ENCODE measurements at places on chromosomes 2 and 18.

DNA sequence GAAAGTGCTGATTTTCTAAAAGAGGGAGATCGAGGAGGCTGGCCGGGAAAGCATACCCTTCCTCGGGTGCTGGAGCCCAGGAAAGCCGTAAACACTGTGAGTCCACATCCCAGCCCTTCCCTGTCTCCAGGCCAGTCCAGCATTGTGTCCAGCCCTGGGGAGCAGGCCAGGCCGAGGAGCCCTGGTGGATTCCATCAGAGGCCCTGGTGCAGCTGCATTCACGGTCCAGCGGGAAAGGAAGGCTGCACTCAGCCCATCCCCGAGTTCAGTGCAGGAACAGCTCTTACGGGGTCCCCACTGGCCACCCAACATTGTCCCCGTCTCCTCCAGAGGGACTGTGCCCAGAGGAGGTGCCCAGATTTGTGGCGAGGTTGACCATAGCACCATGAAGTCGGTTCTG, 218.6 kb downstream of the KLHL29 start:
- DNase-seq, result no peak

GRCh38 chr2:151776367-151776766, 42.1 kb upstream of the NEB start:
- no peak for DNase-seq

DNA sequence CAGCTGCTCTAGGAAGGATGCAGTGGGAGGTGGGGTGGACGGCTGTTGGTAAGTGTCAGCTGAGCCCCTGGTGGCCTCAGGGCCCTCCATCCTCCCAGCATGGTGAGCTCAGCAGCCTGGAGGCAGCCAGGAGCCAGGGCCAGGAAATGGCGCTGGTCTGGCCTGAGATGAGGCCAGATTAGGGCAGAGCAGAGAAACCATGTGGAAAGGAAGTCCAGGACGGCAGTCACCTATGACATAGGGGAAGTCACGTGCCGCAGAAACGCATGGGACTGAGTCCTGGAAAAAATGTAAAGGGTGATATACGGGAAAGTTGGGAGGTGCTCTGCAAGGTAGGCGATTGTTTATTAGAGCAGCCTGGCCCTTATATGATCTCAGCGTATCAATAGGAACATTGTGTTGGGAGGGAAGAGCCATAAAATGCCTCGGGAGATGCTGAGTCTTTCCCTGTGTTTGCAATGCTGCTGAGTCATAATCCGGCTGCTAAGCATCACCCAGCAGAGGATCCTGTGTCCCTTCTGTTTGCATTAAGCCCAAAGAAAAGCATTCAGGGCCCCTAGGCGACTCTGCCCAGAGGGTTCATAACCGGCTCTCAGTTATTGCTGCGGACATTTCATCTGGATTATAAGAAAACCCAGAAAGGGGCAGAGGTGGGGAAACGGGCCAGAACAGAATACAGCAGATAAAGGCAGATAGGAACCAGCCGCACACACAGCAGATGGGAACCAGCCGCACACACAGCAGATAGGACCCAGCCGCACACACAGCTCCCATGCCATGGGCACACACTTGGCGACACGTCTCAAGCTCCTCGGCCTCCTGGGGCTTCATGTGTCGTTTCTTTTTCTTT, 30.3 kb upstream of the B3GNT7 start:
- peak; percentile 42 for DNase-seq

- DNase-seq, result no peak
These were observed 874 bp downstream of the NDUFAF7 start for GRCh38 chr2:37232131-37232933.

GRCh38 chr2:6978991-6979390, 61.8 kb downstream of the RNF144A start:
- no peak for DNase-seq

DNA sequence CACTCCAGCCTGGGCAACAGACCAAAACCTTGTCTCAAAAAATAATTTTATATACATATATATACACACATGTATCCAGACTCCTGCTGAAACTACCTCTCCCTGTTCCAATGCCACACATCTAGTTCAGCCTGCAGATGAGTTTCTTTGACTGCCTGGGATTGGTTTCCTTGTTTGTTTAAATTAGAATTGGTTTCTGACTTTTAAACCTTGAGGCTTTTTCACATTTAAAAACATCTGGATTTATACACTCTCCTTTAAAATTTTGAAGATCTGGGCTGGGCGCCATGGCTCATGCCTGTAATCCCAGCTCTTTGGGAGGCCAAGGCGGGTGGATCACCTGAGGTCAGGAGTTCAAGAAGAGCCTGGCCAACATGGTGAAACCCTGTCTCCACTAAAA, 21.8 kb upstream of the CXCR1 start:
- DNase-seq, result no peak

- no peak for DNase-seq
These were observed 65.5 kb downstream of the EPB41L3 start for GRCh38 chr18:5478261-5478660.

- DNase-seq, result no peak
These were observed 26.8 kb upstream of the HAAO start for GRCh38 chr2:42819160-42819559.

- no peak for DNase-seq
These were observed 203.5 kb upstream of the SALL3 start for GRCh38 chr18:78776151-78776550.

DNA sequence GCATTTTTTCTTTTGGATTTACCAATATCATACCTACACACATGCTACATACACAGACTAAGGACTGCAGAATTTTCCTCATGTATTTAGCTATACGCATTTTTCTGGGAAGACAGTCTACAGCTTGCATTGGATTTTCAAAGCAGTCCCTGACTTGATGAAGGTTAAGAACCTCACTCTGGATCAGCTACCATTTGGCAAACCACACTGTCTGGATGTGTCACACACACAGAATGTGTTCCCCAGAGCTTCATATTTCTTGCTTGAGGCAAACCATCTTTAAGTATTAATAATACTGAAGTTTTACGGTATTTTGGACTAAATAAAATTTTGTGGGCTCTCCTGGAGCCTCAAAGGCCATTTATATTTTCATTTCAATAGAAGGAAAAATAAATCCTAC, 102.3 kb downstream of the TCF4 start:
- no peak for DNase-seq

GRCh38 chr2:113334147-113334546, 55.4 kb upstream of the PAX8 start:
- no peak for DNase-seq
